NB4 (cell line): ENCODE measurements at places on chromosomes 6 and 20.

DNA sequence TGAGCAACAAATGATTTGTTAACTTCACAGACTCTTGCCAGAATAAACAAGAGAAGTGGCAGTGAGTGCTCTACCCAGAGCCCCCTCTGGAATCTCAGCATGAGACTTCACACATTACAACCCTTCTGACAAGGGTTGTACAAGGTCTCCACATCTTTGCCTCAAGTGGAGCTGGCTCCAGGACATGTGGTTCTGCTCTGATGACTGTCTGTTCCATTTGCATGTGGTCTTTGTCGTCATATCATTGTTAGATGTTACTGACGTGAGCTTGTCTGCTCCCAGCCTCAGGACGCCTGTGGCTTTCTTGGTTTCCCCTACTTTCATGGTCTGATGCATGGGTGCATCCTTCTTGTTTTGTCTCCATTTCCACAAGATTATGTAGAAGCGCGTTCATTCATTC lies 115.0 kb downstream of the SLC24A3 start:
- DNase-seq = no peak

DNA sequence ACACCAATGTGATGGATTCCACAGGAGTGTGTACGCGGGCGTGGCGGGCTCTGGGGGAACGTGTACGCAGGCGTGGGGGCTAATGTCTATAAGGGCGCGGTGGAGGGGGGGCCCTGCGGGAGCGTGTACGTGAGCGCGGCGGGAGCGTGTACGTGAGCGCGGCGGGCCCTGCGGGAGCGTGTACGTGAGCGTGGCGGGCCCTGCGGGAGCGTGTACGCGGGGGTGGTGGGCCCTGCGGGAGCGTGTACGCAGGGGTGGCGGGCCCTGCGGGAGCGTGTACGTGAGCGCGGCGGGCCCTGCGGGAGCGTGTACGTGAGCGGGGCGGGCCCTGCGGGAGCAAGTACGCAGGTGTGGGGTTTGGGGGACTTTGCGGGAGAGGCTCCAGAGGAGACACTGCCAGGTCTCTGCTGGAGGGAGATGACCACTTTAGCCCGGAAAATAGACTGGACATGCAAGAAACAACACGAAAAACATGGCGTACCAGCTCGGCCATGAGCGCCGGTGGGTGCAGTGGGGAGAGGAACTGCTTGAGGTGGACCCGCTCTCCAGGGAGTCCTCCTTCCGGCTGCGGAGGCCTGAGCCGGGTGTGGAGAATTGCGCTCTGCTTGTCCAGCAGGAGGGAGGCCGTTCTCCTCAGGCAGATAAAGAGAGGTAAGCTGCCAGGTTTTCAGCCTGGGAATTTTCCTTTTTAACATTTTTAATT lies 27.8 kb upstream of the SMOC2 start:
- DNase-seq = no peak

- no peak for DNase-seq
Measured at GRCh38 chr6:20644667-20645370, 110.6 kb downstream of the CDKAL1 start.

DNA sequence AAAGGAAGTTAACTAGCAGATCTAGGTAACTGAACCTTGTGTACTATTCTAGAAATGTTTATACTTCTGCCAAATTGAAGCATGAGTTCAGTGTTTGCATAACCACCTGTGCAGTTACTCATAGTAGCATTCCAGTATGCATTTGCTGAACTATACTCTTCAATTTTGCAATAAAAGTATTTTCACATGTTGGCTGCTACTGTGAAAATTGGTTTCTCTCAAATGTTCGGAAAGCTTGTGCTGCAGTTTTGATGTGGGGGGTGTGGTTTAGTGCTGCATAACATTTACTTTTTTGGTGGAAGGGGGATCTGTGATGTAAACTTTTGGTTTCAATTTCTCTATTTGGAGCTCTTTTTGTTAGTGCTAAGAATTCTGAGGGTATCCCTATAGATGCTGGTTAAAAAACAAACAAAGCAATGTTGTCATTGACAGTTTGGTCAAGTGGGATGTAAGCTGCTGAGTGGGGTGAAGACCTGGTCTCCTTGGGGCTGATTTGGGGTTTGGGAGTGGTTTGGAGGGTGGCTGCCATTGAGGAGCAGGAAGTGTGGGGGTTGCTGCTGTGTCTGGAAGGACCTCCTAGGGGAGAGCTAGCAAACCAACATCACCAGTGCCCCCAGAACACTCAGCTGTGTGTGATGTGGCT lies 87.8 kb downstream of the CARMIL1 start:
- no peak for DNase-seq

GRCh38 chr20:41738604-41739206 lies 120.5 kb upstream of the CHD6 start:
- peak; percentile 47 for DNase-seq

DNA sequence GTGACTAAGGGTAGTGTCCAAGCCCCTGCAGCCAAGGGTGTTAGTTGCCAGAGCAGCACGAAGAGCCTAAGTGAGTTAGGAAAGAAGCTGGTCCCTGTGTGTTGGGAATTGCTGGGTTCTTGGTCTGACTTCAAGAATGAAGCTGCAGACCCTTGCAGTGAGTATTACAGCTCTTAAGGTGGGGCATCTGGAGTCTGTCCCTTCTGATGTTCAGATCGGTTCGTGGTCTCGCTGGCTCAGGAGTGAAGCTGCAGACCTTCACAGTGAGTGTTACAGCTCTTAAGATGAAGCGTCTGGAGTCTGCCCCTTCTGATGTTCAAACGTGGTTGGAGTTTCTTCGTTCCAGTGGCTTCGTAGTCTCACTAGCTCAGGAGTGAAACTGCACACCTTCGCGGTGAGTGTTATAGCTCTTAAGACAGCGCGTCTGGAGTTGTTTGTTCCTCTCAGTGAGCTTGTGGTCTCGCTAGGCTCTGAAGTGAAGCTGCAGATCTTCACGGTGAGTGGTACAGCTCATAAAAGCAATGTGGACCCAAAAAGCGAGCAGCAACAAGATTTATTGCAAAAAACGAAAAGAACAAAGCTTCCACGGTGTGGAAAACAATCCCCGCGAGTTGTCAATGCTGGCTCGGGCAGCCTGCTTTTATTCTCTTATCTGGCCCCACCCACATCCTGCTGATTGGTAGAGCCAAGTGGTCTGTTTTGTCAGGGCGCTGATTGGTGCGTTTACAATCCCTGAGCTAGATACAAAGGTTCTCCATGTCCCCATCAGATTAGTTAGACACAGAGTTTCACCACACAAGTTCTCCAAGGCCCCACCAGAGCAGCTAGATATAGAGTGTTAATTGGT lies 31.8 kb downstream of the PXDC1 start:
- no peak for DNase-seq

GRCh38 chr6:28867086-28867409 lies 56.7 kb downstream of the TRIM27 start:
- no peak for DNase-seq

GRCh38 chr6:169641461-169642085 lies 60.3 kb downstream of the WDR27 start:
- DNase-seq = no peak

GRCh38 chr6:150177952-150178520 lies 35.2 kb downstream of the PPP1R14C start:
- DNase-seq = no peak

GRCh38 chr20:57069442-57069841 lies 197.0 kb downstream of the BMP7 start:
- no peak for DNase-seq

DNA sequence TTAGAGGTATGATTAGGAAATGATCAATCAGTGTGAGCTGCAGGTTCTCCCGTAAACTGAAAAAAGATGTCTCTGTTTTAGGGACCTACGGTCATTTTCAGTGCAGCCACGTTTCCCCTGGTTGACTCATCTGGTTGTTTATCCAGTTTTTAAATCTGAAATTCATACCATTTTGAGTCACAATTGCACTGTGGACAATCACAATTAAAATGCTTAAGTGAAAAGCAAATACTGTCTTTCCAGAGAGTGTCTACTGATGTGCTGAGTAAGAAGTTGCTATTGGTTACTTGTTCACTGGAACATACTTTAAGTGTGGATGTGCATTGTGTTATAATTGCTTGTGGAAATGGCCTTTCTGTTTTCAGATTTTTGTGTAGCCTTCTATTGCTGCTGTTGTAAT lies 305.1 kb upstream of the SASH1 start:
- no peak for DNase-seq

GRCh38 chr6:63475707-63476106 lies 96.6 kb upstream of the LOC128125822 start:
- DNase-seq = no peak

- DNase-seq = no peak
Measured at GRCh38 chr6:109808837-109809236, 117.7 kb downstream of the FIG4 start.

DNA sequence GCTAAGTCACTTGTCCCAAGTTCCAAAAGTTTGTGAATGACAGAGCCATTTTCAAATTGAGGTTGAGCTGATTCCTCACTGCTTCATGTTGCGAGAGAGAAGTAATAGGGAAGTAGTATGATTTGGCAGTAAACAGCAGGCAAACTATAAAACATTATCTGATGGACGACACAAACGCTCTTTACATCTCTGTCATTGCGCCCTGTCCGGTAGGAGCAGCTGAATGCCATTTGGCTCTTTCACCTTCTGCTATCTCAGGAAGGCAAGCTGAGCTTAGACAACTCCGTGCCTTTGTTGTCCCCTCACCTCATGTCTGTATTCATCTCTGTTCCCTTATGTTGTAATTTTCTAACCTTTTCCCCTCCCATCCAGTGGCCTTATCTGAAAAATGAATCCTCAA lies 440.7 kb upstream of the FLRT3 start:
- DNase-seq = no peak

DNA sequence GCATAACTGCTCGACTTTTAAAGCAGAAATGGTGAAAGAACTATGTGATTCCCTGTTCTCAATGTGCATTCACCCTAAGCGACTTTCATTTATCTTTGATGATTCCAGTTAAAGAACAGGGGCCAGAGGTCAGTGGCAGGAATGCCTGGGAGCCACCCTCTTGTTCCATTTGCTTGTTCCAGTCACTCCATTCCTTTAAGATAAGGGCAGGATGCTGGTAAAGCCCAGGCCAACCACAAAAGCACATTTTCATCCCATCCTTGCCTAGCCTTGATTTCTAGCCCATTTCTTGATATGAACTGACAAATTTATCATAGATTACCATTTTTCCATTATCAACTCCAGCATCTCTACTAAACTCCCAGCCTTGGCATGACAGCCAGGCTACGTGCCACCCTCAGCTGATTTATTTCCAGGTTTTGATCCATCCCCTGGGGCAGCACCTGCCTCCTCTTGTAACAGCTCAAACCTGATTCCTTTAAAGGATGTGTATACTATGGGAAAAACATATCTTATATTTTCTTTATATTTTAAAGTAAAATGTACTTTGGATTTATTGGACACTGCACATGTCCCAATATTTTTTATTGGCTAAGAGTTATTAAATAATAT lies 19.2 kb downstream of the HMGN3 start:
- no peak for DNase-seq

GRCh38 chr6:31898383-31899011 lies 999 bp upstream of the EHMT2 start:
- peak; percentile 59 for DNase-seq
